ENCODE measurements at places on chromosomes 12 and 14. TPM values are rescaled to one million over a fixed set of nuclear protein-coding genes. Genes with fewer than 3 reads are reported as not detected.

TCL1B gene
- 30.7 TPM for polyA plus RNA-seq

SDR9C7 gene
- not detected for polyA plus RNA-seq

TDRD9 gene
- 3.8 TPM for polyA plus RNA-seq

RND1 gene
- 3.8 TPM for polyA plus RNA-seq

NDRG2 gene
- 9.8 TPM for polyA plus RNA-seq

DNA sequence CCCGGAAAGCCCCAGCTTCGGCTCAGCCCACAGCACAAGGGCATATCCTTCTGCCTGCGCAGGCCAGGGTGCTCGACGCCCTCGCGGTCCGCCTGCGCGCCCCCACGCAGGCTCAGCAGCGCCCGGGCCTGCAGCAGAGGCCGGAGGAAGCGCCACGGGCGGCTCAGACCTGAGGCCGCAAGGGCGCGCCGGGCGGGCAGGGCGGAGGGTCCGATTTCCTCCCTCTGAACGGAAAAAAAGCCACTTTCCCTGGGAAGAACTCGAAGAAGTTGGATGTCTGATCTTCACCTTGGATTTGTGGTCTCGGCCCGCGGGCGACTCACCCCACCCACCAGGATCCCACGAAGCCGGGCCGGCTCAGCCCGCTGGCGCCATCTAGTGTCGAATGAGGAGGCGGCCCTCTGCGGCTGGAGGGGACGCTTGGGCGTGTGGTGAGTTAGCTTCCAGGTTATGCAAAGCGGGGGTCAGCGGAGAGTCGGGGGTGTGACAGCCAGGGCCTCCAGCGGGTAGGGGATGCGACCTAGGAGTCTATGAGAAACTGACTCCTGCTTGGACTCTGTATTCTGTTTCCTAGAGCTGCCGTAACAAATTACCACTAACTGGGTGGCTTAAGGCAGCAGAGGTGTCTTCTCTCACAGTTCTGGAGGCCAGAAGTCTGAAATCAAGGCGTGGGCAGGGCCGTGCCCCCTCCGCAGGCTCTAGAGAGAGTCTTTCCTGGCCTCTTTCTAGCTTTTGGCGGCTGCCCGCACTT is 40.0 kb upstream of the SRSF5 start:
- peak; percentile 74 for DNase-seq

DNA sequence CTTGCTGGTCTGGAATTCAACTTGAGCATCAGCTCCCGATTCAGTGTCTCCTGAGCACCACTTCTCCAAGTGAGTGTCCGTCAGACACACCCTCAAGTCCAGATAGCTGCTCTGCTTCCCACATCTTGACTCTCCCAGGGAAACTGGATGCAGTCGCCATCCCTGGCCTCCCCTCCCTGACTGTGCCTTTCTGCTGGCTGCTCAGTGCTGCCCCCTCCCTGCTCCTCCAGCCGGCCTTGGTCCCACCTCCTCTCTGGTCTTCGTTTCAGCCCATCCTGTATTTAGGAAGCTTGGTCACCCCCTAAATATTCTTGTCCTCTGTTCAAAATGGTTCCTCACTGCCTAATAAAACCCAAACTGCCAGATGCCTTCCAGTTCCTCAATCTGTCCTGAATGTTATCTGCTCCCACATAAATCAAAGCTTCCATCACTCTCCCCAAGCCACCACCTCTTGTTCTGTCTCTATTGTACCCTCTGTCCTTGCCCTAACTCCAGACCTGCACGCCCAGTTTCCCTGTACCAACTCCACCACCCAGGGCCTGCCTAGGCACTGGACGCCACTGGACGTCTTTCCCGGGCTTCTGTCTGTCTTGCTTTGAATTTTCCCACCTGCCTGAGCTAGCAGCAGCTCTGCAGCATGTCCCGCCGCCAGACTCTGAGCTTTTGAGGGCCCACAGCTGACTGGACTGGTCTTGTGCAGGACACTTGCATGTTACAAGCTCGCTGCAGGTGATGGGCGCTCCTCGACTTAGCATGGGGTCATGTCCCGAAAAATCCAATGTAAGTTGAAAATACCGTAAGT is 33.8 kb downstream of the CCDC92 start:
- no peak for DNase-seq

DNA sequence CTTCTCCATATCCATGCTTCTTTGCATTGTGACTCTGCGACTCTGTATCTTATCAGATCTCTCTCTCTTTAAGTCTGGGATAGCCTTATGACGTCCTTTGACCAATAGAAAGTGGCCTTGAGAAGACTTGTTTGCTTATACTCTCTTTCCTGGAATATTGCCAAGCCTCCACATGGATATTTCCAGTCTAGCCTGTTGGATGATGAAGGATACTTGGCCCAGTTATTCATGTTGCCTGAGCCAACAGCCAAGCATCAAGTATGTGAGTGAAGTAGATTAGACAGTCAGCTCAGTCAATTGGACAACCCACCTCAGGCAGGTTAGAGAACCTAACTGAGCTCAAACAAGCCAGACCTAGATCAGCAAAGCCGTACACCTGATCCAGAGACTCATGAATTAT is 864.2 kb upstream of the MGAT4C start:
- DNase-seq = no peak
